ENCODE measurements at places on chromosomes 12 and 14.

GRCh38 chr12:107780298-107780697 is 5.8 kb downstream of the ASCL4 start:
- H3K4me3 ChIP-seq: no peak overlapping the region
- H3K4me1 ChIP-seq: peaks cover 2% of the 10 kb centered on the region
- DNase-seq: no peak
- no peak overlapping the region for H3K27ac ChIP-seq
- H3K36me3 ChIP-seq: no peaks in the 10 kb centered on the region

GRCh38 chr12:52672321-52672933 is 7.8 kb downstream of the KRT1 start:
- H3K4me1 ChIP-seq: no peaks in the 10 kb centered on the region
- no peak overlapping the region for H3K27ac ChIP-seq
- no peak overlapping the region for H3K4me3 ChIP-seq

- no peaks in the 10 kb centered on the region for H3K36me3 ChIP-seq
- no peaks in the 10 kb centered on the region for H3K4me1 ChIP-seq
- no peaks in the 10 kb centered on the region for H3K27me3 ChIP-seq
- no peak for DNase-seq
Measured at GRCh38 chr12:130504110-130504839, 166.6 kb downstream of the PIWIL1 start.

- peak overlapping the region; percentile 53 for H3K27ac ChIP-seq
- peaks cover 67% of the 10 kb centered on the region for H3K4me1 ChIP-seq
- DNase-seq: no peak
- H3K4me3 ChIP-seq: no peak overlapping the region
- H3K27me3 ChIP-seq: no peaks in the 10 kb centered on the region
Measured at GRCh38 chr12:3204730-3205531, 127.8 kb downstream of the TSPAN9 start.

GRCh38 chr12:88579601-88580050 is 645 bp downstream of the KITLG start:
- peak; percentile 54 for DNase-seq
- no peaks in the 10 kb centered on the region for H3K27me3 ChIP-seq
- peaks cover 19% of the 10 kb centered on the region for H3K4me1 ChIP-seq
- H3K27ac ChIP-seq: peak overlapping the region; percentile 88
- no peaks in the 10 kb centered on the region for H3K36me3 ChIP-seq

GRCh38 chr14:55130196-55130550 is 1.1 kb downstream of the LGALS3 start:
- peak overlapping the region; percentile 87 for H3K4me3 ChIP-seq
- H3K4me1 ChIP-seq: peaks cover 78% of the 10 kb centered on the region
- H3K27ac ChIP-seq: peak overlapping the region; percentile 93
- no peaks in the 10 kb centered on the region for H3K36me3 ChIP-seq
- no peaks in the 10 kb centered on the region for H3K27me3 ChIP-seq

DNA sequence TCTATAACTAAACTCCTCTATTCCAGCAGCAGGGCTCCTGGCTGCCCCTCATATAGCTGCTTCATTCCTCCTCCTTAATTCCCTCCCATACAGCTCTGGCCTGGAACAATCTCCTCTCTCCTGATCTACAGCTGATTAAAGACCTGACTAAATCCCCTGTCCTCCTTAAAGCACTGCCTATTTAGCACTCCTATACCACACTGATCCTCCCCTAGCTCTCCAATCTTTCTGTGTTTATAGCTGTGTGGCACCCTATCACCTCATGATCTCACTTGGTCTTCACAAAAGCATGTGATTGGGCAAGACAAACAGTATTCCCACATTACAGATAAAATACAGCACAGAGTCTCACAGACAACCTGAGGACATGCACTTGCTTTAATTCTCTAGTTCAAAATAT is 17.4 kb downstream of the FMNL3 start:
- no peak overlapping the region for H3K27ac ChIP-seq
- no peaks in the 10 kb centered on the region for H3K27me3 ChIP-seq
- no peak overlapping the region for H3K4me3 ChIP-seq

- H3K4me3 ChIP-seq: peak overlapping the region; percentile 79
- peaks cover 13% of the 10 kb centered on the region for H3K4me1 ChIP-seq
- DNase-seq: peak; percentile 86
- H3K36me3 ChIP-seq: no peaks in the 10 kb centered on the region
- peak overlapping the region; percentile 96 for H3K27ac ChIP-seq
Measured at GRCh38 chr12:20369305-20370013, 1.1 kb downstream of the PDE3A start.

Measured in heart right ventricle (tissue), 16 donors.